ENCODE measurements at places on chromosomes 13 and 19.
A peak's percentile ranks its signal among the peaks of the same experiment; 100 is the strongest.

DNA sequence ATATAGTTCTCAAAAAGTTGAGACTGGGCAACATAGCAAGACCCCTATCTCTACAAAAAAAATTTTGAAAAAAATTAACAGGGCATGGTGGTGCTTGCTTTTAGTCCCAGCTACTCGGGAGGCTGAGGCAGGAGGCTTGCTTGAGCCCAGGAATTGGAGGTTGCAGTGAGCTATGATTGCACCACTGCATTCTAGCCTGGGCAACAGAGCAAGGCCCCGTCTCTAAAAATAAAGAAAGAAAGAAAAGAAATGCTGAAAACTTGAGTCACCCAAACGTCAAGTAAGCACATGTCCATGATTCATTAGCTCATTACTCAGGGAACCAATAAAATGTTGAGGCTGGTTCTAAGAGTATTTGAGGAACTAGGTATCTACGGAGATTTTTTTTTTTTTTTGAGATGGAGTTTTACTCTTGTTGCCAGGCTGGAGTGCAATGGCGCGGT is 33.9 kb upstream of the SEMA6B start:
- DNase-seq, result peak; percentile 82

- DNase-seq, result no peak
Measured at GRCh38 chr19:46660008-46660517, 919 bp downstream of the DACT3 start.

DNA sequence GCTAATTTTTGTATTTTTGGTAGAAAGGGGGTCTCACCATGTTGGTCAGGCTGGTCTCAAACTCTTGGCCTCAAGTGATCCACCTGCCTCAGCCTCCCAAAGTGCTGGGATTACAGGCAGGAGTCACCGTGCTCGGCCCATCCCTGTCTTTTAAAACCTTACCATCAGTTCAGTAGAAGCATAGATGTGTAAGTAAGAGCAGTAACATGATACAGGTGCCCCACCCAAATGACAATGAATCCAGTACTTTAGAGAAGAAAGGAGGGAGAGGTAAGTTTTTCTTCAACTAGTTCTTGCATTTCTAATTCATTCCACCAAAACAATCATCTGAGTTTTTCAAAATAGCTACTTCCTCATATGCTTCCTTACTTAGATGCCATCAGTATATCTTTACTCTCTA is 21.9 kb downstream of the SPRY2 start:
- DNase-seq, result no peak

DNA sequence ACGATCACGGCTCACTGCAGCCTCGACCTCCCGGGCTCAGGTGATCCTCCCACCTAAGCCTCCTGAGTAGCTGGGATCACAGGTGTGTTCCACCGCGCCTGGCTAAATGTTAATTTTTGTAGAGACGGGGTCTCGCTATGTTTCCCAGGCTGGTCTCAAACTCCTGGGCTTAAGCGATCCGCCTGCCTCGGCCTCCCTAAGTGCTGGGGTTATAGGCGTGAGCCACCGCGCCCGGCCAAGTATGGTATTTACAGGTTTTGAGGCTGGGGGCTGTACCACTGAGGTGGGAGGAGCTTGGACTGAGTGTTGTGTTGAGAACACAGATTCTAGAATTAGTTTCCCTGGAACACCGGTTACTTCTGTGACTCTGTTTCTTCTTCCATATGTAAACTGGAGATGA is 452 bp upstream of the PPM1N start:
- no peak for DNase-seq

- DNase-seq, result no peak
Measured at GRCh38 chr19:4971424-4971793, 2.5 kb downstream of the KDM4B start.

GRCh38 chr13:40120288-40120687 is 464.8 kb downstream of the COG6 start:
- no peak for DNase-seq

GRCh38 chr13:112849500-112849899 is 119.5 kb upstream of the MCF2L start:
- no peak for DNase-seq

- no peak for DNase-seq
Measured at GRCh38 chr19:47275791-47276461, 1.2 kb downstream of the INAFM1 start.

Data from epithelial cell of prostate (primary cell).